ENCODE measurements at places on chromosomes 6 and 20.

DNA sequence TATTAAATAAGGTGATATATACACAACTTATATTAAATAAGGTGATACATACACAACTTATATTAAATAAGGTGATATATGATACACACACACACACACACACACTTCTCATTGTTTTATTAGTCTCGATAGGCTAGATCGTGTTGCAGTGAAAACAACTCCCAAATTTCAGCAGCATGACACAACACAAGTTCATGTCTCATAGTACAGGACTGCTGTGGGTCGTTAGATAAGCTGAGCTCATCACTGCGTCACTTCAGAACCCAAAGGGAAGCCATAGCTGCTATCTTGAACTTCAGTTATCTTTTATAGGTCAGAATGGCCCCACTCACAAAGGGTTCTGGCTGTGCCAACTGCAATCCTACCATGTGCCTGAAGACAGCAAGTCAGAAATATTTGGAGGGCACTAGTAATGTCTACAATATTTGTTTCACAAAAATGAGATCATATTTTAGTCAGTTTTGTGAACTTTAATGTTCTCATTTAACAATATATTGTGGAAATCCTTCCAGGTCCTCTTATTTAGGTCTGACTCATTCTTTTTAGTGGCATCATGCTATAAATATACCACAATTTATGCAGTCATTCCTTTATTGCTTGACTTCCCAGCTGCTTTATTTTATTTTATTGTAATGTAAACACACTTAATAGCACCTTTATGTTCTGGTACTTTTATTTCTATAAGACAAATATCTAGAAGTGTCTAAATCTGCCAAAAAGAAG, 290.2 kb downstream of the PHACTR1 start:
- no peak for DNase-seq

DNA sequence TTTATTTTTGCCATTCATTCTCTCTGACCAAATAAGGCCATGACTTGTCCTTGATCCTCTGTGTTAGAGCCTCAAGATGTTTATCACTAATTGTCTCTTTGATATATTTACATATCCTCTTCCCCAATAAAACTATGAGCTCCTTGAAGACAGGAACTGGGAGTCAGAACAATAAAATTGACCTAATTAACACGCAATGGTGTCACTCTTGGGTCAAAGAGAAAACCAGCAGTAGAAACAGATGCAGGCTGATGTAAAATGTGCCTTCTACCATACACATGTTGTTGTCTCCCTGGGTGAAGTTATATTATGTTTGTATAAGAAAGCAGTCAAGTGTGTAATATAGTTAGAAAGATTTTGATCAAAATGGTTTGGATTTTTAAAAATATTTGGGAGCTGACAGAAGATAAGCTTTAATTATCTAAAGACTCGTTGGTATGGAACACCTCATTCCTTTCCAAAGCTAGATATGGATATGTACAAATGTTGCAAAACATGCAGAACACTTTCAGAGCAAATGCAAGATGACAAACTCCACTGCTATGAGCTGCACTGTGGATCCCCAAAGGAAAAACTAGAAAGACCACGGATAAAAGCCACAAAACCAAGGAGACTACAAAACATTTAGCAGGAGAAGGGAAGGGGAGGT, 109.7 kb upstream of the STMND1 start:
- DNase-seq, result no peak

GRCh38 chr20:40481743-40482458, 207.1 kb downstream of the MAFB start:
- DNase-seq, result no peak

DNA sequence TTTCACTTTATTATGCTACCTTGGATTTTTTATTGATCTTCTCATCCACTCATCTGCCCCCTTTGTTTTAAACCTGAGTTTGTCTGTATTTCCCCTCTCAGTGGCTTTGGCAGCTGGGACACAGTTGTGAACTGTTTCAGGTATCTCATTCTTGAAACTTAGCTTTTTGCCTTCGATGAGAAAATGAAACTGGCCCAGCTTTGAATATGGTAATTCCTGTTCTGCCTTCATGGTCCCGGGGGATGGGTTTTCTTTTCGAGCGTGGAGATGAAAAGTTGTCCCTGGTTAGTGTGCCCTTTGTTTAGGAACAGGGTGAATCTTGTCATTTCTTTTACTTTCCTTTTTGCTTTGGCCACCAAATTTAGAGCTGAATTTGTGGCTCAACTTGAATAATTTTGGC, 25.6 kb downstream of the DHX35 start:
- DNase-seq, result no peak

DNA sequence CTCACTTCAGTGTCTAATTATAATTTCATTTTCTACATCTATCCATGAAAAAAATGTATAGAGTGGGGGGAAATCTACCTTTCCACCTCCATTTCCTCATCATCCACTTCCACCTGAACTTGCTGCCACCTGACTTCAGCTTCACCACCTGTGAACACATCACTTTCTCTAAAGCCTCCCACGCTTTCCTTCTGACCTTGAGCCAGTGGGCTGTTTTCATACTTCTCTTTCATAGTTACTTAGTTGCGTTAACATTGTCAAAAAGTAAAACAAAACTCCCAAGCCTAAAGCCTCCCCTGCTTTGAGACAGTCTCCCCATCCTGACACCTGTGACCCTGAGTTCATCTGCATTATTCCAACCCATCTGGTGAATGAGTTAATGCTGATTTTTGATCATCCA, 47.3 kb downstream of the KLHL31 start:
- DNase-seq, result no peak
